ENCODE measurements at places on chromosomes 3 and 15.

DNA sequence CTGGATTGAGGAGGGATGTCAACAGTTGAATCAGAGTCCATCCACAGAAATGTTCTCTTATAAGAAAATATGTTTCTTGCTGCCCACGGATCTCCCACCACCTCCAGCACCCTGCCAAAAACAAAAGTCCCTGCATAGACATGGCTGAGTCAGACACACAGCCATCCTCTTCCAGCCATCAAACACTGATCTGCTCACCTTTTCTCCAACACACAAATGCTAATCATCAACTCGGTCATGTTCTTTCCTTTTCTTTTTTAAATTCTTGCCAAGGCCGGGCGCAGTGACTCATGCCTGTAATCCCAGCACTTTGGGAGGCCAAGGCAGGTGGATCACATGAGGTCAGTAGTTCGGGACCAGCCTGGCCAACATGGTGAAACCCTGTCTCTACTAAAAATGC is 110.7 kb upstream of the IL12A start:
- no peak for DNase-seq

DNA sequence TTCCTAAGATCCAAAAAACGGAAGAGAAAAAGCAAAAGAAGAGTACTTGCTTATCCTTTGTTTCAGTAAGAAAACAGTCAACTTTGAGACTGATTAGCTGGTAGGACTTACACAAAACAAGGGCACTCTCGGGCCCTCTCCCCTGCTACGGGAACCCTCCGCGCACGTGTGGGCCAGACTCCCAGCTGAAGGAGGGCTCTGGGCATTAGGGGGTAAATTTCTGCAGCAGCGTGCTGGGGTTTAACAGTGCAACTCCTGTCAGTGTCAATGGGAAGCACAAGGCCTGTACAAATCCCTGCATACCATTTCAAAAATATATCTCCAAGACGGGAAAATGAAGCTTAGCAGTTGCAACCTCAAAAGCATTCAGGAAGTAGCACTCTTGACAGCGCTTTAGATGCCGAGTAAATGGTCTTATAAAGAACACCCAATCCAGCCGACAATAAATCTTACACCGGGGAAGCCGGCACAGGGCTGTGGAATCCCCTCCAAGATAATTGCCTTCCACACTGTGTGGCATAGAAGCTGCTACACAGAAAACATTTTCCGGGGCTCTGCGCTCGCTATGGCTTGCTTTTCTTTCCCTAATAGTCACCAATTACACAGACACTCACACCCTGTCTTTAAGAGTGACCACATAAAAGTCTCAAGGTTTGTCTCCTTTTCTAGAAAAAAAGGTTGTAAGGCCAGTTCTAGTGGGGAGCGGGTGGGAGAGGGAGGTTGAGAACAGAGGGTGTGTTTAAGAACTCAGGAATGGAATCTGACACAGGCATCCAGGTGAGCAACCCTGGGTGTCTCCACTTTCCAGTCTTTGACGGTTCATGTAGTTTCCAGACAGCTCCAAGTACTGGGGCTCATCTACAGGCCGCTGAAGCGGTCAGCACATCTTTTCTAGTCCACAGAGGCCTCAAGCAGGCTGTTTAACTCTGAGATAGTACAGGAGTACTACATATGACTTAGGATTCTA is 512.7 kb downstream of the FOXP1 start:
- no peak for DNase-seq

DNA sequence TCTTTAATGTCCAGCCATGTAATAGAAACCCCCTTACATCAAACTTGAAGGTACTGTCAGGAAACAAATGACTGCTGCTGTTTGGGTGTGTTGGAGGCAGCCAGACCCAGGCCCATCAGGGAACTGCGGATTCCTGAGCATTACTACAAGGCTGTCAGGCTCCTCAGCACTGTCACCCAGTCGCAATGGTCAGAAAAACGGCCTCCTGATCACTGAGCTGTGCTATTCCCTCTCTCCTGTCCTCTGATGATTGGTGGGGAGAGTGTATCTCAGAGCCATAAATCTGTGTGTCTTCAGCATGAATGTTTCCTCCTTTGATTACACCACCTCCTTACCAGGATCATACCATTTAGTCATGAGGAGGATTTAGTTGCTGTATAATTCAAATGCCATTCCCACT is 135.2 kb upstream of the GADL1 start:
- no peak for DNase-seq

- DNase-seq: no peak
These were observed 551.2 kb downstream of the MECOM start for GRCh38 chr3:169112153-169112892.

- no peak for DNase-seq
These were observed 155.7 kb downstream of the GREM1 start for GRCh38 chr15:32873284-32874114.

DNA sequence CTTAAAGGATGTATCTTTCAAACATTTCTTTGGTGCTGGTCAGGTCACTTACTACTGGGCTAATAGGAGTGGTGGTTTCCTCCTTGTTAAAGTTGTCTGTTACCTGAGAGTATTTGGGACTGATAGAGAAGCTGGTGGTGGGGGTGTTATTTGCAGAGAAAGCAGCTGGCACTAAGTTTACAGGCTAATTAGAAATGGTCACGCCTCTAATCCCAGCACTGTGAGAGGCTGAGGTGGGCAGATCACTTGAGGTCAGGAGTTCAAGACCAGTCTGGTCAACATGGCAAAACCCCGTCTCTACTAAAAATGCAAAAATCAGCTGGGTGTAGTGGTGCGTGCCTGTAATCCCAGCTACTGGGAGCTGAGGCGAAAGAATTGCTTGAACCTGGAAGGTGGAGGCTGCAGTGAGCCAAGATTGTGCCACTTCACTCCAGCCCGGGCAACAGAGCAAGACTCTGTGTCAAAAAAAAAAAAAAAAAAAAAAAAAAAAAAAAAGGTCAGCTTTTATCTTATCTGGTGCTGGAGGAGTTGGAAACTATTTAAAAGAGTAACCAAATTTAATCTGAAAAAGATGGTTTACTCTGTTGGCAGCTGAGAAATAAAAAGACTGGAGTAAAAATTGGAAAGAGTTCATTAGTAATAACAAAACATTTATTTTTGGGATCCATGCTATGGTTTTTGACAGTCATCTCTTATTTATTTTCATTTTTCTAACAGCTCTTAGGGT is 332.6 kb downstream of the PTPRG start:
- DNase-seq: no peak

GRCh38 chr3:48709051-48709461 is 8.0 kb downstream of the IP6K2 start:
- DNase-seq: no peak

DNA sequence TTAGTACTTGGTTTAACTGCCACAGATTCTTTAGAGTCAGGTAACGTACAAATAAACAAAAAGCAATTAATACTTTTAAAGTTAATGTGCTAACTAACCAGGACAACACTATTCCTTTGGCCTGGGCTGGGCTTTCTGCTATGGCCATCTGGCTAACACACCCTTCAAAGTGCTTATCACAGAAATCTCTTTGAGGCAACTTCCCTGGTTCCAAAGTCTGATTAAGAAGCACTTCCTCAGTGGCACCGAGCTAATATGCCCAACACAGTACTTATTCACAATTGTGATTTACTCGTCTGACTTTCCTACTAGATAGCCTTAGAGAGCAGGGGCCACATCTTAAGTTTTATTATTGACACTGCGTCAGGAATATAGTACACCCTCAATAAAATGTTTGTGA is 191.4 kb downstream of the MEIS2 start:
- no peak for DNase-seq

- DNase-seq: no peak
These were observed 65.0 kb downstream of the SRGAP3 start for GRCh38 chr3:9184461-9184835.

Measured in stimulated activated CD8-positive, alpha-beta memory T cell treated with anti-CD3 and anti-CD28 coated beads, Interleukin-12 subunit alpha, Interleukin-12 subunit beta, amount 100 ng/mL, for 4 hours (primary cell).